ENCODE measurements at places on chromosomes 2 and 18.

DNA sequence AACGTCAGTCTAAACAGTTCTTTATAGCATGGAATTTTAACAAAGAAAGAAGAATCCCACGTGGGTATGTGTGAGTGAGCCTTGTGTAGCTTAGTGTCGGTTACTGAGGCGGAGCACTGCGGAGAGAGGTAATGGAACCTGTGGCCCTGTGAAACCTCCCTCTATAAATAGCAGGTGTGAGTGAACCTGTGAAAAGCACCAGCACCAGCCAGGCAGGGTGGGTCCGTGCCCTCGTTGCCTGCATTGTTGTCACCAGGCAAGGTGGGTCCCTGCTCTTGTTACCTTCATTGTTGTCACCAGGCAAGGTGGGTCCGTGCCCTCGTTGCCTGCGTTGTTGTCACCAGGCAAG, 4.7 kb downstream of the CTDP1 start:
- DNase-seq = no peak
- H3K4me1 ChIP-seq = peaks cover 16% of the 10 kb centered on the region
- H3K36me3 ChIP-seq = peaks cover 11% of the 10 kb centered on the region
- H3K27ac ChIP-seq = no peak overlapping the region

DNA sequence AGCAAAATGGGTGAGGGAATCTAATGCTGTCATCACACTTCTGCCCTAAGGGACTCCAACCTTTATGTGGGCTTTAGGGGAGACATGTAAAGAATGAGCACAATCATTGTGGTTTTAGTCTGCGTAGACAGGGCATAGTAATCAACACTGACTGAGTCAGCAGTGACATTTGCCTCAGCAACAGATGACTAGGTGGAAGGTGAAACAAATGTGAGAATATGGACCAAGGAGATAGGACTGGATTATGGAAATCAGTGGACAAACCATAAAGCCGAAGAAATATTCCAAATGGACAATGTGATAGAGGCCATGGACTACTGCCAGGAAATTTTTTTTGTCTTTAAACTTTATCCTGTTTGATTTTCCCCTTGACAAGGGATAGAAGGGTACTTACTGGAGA, 83.9 kb downstream of the PDK1 start:
- no peaks in the 10 kb centered on the region for H3K36me3 ChIP-seq
- no peak for DNase-seq
- no peaks in the 10 kb centered on the region for H3K27me3 ChIP-seq
- H3K4me3 ChIP-seq = no peak overlapping the region
- no peak overlapping the region for H3K27ac ChIP-seq
- H3K4me1 ChIP-seq = peaks cover 5% of the 10 kb centered on the region

DNA sequence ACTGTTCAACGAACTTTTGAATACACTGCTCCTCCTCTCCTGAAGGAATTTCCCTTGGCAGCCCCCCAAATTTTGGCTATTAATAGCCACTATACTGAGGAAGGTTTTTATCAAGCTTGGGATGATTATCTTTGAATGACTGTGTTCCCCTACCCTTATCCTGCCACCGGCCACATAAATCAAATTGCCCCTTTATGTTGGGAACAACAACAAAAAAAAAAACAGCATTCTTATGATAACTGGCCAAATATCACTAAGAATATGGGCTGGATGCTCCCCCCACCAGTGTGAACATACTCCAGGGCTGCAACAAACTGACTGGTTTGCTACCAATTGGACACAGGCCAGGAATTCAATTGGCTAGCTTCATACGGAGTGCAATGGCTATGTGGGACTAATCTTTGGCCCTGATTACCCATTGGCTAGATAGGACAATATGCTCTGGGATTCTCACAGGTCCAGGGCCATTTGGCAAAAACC, 20.6 kb downstream of the DUSP11 start:
- no peak for DNase-seq
- H3K27me3 ChIP-seq = no peaks in the 10 kb centered on the region
- no peaks in the 10 kb centered on the region for H3K4me1 ChIP-seq
- H3K4me3 ChIP-seq = no peak overlapping the region

- no peaks in the 10 kb centered on the region for H3K36me3 ChIP-seq
- H3K27ac ChIP-seq = no peak overlapping the region
- no peaks in the 10 kb centered on the region for H3K27me3 ChIP-seq
- H3K4me3 ChIP-seq = no peak overlapping the region
- DNase-seq = no peak
- no peaks in the 10 kb centered on the region for H3K4me1 ChIP-seq
Observed at GRCh38 chr2:234587341-234588053, 90.6 kb upstream of the ARL4C start.

DNA sequence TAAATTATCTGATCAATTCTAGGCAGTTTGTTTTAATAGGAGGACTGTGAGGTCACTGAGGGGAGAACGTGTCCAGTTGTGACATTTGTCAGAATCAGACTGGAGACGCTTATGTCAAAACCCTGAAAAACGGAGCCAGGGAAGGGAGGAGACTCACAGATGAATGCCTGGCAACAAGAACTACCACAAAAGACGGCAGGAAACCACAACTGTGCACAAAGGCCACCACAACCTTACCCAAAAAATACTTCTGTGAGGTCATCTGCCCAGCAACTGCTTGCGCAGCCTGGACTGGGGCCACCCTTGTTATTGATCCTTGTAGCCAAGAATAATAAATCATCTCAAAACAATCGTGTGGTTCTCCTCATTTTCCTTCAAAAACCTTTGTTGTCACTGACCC, 173.0 kb upstream of the ALKAL2 start:
- no peaks in the 10 kb centered on the region for H3K36me3 ChIP-seq
- no peak overlapping the region for H3K4me3 ChIP-seq
- no peaks in the 10 kb centered on the region for H3K4me1 ChIP-seq

DNA sequence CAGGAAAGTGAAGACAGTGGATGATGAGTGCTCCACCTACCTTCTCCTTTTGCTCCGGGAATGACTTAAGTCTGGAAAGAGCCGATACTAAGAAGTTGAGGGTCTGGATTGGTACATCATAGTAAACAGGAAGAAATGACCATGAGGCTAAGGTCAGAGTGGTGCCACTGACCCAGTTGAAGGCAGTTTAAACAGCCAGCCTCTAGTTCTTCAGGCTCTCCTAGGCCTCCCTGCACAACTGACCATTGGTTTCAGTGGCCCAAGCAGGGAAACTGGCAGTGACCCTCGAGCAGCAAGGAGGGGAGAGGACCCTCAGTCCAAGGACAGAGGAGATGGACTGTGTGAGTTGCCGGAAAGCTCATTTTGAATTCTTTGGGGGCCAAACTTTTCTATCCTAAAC, 119.1 kb downstream of the MAP4K4 start:
- H3K4me3 ChIP-seq = no peak overlapping the region
- no peak for DNase-seq
- H3K27ac ChIP-seq = no peak overlapping the region
- no peaks in the 10 kb centered on the region for H3K27me3 ChIP-seq
- H3K4me1 ChIP-seq = peaks cover 7% of the 10 kb centered on the region
- H3K36me3 ChIP-seq = peaks cover 2% of the 10 kb centered on the region

GRCh38 chr2:132586101-132586511, 83.9 kb downstream of the LYPD1 start:
- H3K4me3 ChIP-seq = no peak overlapping the region
- no peaks in the 10 kb centered on the region for H3K4me1 ChIP-seq
- no peaks in the 10 kb centered on the region for H3K27me3 ChIP-seq
- DNase-seq = no peak

DNA sequence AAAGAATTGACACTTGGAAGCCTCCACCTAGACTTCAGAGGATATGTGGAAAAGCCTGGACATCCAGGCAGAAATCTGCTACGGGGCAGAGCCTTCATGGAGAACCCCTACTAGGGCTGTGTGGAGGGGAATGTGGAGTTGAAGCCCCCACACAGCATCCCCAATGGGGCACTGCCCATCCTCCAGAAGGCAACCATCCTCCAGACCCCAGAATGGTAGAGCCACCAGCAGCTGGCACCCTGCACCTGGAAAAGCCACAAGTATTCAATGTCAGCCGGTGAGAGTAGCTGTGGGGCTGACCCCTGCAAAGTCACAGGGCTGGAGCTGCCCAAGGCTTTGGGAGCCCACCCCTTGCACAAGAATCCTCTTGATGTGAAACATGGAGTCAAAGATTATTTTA, 53.6 kb upstream of the SNTG2 start:
- H3K27me3 ChIP-seq = no peaks in the 10 kb centered on the region
- H3K4me3 ChIP-seq = no peak overlapping the region
- DNase-seq = no peak
- H3K4me1 ChIP-seq = no peaks in the 10 kb centered on the region
- no peak overlapping the region for H3K27ac ChIP-seq

- DNase-seq = no peak
- H3K36me3 ChIP-seq = no peaks in the 10 kb centered on the region
- H3K27me3 ChIP-seq = no peaks in the 10 kb centered on the region
- no peak overlapping the region for H3K4me3 ChIP-seq
Observed at GRCh38 chr2:42957861-42958301, 165.5 kb upstream of the HAAO start.

DNA sequence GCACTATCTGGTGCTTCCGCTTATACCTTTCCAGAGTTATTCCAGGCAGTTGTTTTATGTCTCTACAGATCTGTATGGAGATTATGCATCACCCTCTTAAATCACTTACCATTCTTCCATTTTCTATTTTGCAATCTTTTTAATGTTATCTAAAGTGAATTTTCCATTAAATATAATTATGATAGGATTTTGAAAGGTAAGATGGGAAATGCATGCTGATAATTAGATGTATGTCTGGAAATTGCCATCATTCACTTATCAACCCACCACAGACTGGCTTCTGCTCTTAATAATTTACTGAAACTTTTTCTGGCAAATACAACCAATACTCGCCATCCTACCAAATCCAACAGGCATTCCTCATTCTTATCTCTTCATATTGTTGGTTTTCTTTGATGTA, 227.4 kb upstream of the MC4R start:
- H3K4me1 ChIP-seq = no peaks in the 10 kb centered on the region
- no peaks in the 10 kb centered on the region for H3K27me3 ChIP-seq
- H3K36me3 ChIP-seq = no peaks in the 10 kb centered on the region
- no peak overlapping the region for H3K27ac ChIP-seq
- no peak overlapping the region for H3K4me3 ChIP-seq

GRCh38 chr2:238510911-238511613, 84.3 kb downstream of the ASB1 start:
- no peaks in the 10 kb centered on the region for H3K36me3 ChIP-seq
- H3K4me3 ChIP-seq = no peak overlapping the region
- H3K27ac ChIP-seq = no peak overlapping the region
- H3K27me3 ChIP-seq = no peaks in the 10 kb centered on the region
- no peaks in the 10 kb centered on the region for H3K4me1 ChIP-seq
- DNase-seq = no peak

DNA sequence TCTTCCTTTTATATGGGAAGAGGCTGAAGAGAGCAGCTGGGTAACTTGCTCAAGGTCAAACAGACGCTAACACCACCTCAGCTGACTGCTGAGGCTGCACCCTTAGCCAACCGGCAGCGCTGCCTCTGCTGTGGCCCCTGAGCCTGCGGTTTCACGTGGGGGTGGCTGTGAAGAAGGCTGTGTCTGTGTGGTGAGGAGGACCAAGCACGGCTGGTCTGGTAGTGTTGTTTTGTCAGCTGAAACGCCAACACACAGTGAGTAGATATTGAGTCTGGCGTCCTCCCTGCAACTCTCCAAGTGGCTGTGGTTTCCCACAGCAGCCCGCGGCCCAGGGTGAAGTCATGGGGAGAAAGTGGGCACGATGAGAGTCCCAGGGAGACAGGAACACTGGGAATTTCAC, 69.6 kb downstream of the THNSL2 start:
- H3K27me3 ChIP-seq = no peaks in the 10 kb centered on the region

DNA sequence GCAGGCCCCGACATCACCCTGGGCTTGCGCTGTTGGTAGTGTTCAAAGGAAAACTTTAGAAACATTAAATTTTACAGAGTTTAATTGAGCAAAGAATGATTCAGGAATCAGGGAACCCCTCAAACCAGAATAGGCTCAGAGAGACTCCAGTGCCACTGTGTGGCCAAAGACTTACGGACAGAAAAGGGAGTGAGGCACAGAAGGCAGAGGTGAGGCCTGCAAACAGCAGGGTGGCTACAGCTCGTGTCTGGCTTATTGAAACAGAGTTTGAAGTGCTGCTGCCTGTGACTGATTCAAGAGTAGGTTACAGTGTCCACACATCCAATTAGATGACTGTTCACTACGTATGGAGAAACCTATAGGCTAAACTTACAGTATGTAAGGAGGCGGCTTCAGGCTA, 2.4 kb upstream of the CTDP1 start:
- no peak overlapping the region for H3K27ac ChIP-seq
- H3K27me3 ChIP-seq = no peaks in the 10 kb centered on the region
- H3K36me3 ChIP-seq = peaks cover 7% of the 10 kb centered on the region
- DNase-seq = no peak

GRCh38 chr2:102283996-102284395, 27.4 kb upstream of the IL1RL1 start:
- H3K36me3 ChIP-seq = no peaks in the 10 kb centered on the region
- no peak for DNase-seq
- H3K27me3 ChIP-seq = no peaks in the 10 kb centered on the region
- peaks cover 2% of the 10 kb centered on the region for H3K4me1 ChIP-seq
- H3K27ac ChIP-seq = no peak overlapping the region
- H3K4me3 ChIP-seq = no peak overlapping the region

DNA sequence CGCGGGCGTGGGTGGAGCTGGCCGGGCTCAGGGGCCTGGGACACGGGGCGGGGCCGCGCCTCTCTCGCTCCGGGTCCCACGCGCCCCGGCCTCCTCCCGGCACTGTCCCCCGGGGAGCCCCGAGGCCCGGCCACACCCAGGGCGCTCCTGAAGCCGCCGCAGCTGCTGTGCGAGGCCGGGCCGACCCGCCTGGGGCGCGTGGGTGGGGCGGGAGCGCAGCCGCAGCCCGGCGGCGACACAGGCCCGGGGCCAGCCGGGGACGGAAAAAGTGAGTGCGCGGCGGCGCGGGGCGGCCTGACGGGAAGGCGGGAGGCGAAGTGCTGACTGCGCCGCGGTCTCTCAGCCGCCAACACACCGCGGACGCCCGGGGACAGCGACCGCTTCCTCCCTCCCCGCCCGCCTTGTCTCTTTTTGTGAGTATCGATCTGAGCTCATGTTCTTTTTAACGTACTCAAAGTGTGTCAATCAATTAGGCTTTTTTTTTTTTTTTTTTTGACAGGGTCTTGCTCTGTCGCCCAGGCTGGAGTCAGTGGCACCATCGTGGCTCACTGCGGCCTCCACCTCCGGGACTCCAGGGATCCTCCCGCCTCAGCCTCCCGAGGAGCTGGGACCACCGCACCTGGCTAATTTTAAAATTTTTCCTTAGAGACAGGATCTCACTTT, 14.5 kb downstream of the PDCD1 start:
- no peak overlapping the region for H3K27ac ChIP-seq
- H3K4me1 ChIP-seq = peaks cover 5% of the 10 kb centered on the region
- H3K36me3 ChIP-seq = no peaks in the 10 kb centered on the region
- H3K4me3 ChIP-seq = no peak overlapping the region
- DNase-seq = peak; percentile 56

DNA sequence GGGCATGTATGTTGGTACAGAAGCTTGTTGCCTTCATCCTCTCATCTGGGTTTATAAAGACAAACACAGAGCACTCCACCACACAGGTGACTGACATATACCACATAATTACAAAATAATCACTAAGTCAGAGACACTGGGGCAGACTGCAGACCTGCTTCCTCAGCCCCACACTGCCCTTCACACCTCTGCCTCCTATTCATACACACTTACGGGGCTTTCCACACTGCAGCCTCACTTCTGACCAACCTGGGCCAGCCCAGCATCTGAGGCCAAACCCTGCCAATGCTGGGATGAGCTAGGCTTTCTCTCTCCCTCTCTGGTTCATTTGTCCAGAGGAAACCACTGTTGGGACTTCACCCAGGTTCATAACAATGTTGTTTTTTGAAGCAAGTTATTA, 4.5 kb downstream of the EMX1 start:
- no peak overlapping the region for H3K4me3 ChIP-seq
- no peak for DNase-seq
- no peak overlapping the region for H3K27ac ChIP-seq
- H3K36me3 ChIP-seq = no peaks in the 10 kb centered on the region
- H3K27me3 ChIP-seq = peaks cover 91% of the 10 kb centered on the region

Measured in trophoblast cell (in vitro differentiated cells and primary cell).